DMS 273 treated with DMSO at 0.1 percent for 48 hours (cell line): ENCODE measurements at places on chromosomes 7 and 10.

DNA sequence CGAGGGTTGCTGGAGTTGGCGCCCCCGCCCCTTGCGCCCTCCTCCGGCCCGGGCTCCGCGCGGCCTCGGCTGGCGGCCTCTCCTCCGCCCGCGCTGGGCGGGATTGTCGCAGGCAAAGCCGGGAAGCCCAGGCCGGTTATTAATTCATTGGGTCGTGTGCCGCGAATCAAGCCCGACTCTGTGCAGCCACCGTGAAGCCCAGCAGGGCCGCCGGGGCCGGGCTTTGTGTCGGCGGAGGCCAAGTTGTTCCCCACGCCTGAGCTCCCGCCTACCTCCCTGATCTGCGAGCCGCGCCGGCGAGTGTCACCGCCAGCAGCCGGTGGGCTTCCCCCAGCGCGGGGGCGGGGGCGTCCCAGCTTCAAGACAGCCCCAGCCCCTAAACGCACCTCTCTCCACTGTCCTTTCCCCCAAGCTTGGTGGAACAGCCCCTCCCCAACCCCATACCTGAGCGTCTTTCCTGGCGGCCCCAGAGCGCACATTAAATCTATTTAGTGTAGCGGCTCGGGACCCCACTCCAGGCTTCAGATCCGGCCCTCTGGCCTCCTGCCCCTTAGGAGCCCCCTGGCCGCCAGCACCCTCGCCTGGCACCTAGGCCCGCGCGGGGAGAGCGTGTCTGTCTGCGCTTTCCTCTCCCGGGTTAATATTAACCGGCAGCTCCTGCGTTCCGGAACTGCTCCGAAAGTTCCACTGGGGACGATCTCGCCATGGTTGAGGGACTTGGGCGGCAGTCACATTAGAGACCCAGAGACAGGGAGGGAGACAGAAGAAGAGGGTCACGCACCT is 3.5 kb downstream of the SHH start:
- DNase-seq = no peak

DNA sequence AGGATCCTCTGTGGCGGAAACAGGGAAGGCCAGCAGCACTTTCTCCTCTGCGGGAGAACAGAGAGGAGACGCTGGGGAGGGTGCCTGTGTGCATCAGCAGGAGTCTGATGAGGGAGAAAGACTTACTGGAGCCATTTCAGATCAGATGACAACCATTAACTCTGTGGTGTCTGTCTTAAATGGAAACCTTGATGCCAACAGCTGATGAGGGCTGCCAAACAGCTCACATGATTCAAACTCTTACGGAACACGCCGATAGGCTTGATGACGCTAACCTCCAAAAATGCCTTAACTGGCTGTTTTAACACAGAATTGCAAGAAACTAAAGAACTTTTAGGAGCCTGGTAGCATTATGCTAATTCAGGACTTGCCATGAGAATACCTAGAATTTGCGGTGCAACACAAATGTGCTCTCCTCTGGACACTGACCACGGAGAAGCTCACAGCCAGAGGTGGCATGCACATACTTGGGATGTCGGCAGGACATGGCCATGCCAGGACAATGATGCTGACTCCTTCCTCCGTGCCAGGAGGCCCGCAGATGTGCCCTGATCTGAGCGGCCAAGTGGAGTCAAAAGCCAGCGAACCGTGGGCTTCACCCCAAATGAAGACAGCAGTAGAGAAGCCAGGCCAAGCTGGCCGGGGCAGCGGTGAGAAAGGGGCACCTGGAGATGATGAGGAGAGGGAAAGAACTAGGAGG is 154.9 kb downstream of the ZMYND11 start:
- no peak for DNase-seq

DNA sequence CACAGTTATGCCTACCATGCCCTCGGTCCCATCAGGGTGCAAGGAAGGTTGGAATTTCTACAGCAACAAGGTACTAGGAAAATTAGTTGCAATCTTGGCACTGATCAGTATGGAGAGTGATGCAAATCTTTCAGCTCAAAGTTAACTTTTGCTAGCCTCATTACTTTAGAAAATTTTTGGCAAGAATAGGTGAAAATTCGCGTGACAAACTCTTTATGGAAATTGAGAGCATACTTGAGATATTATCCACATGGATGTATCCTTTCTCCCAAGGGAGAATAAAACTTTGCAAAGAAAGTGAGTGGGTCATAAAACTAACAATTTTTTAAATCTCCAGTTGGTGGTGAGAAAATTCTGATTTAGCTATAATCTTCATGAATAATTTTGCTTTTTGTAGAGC is 71.1 kb upstream of the SLC39A12 start:
- DNase-seq = no peak

- DNase-seq = no peak
These were observed 13.5 kb downstream of the RPA3 start for GRCh38 chr7:7704867-7705266.

DNA sequence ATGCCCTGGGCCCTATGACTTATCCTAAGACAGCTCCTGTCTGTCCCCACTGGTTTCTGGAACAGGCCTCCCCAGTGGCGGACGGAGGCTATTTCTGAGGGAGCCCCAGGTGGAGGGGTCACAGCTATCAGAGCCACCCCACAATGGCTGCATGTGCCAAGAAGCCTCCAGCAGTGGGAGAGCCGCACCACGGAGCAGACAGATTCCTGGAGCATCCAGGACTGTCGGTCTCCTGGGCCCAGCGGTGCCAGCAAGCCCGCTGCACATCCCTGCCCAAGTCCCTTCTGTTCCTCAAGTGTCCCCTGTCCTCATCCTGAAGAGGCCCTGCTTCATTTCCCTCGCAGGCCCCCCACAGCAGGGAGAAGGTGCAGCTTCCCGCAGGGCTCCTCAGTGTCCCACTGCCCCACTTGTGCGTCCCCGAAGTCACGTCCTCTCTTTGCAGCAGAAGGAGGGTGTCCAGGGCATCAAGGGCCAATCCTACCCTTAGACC is 193.0 kb upstream of the SHH start:
- no peak for DNase-seq

DNA sequence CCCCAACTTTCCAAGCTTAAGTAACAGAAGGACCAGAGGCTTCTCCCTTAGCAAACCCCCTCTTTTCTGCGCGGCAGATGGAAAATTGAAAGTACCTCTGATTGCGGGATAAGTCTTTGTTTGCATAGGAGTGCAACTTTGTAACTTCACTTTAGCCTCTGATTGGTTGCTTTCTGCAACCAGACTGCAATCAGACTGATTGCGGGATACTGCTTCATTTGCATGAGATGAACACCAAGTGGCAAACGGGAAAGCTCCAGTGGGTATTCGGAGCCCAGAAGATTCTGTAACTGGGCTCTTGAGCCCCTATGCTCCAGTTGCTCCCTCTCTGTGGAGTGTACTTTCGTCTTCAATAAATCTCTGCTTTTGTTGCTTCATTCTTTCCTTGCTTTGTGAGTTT is 260.6 kb downstream of the BAMBI start:
- no peak for DNase-seq

DNA sequence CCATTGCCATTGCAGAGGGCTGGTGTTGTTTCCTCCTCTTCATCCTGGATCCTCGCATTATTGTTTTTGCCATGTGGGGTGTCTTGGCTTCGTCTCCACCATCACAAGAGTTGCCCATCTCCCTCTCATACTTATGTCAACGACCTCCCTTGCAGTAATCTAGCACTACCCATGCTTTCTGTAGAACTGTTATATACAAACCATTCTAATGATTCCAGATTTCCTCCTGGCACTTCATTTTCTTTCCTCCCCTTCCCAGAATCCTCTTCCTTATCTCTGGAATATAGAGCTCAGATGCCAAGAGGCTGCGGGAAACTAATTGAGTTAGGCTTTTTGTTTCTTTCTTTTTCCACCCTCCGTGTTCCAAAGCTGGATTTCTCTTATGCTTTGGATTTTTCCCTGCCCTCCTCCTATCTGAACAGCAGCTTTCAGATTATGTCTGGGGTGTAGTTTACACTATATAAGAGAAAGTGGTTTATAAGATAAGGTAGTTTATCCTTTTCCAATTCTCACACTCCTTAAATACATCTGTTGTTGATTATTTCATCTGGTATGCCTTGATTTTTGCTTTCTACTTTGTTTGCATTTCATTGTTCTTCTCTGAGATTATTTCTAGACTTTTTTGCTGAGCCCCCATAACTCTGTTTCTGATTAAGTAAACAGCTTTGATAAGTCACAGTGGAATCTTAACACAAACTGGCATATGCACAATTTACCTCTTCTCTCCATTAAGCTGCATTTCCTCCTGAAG is 264.1 kb downstream of the BICC1 start:
- no peak for DNase-seq

GRCh38 chr10:48335788-48336187 is 29.3 kb downstream of the MAPK8 start:
- DNase-seq = no peak

DNA sequence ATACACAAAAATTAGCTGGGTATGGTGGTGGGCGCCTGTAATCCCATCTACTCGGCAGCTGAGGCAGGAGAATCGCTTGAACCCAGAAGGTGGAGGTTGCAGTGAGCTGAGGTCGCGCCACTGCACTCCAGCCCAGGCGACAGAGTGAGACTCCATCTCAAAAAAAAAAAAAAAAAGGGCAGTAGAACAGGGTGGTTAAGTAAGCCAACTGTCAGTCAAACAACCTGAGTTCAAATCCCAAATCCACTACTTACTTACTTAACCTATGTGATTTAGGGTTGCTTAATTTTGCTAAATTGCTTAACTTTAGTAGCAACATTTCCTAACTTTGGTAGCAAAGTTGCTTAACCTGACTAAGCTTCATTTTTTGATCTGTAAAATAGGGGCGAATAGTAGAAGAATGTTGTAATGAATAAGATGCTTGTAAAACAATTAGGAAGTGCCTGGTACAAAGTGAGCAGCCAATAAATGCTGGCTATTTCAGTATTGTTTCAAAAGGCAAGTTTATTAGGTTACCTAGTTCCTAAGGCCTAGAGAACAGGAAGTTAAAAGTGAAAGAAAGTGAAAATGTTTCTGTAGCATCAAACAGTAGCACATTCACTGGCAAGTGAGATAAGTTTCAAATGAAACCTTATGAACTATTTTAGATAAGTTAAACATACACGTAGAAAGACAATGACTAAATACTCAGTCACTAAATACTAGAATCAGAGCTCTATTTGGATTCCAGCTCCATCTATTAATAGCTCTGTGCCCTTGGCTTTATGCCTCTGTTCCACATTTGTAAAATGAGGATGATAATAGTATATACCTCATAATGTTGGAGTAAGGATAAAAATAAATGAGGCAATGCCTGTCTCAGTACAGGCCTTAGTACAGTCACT is 64.3 kb downstream of the HOXA1 start:
- DNase-seq = no peak

DNA sequence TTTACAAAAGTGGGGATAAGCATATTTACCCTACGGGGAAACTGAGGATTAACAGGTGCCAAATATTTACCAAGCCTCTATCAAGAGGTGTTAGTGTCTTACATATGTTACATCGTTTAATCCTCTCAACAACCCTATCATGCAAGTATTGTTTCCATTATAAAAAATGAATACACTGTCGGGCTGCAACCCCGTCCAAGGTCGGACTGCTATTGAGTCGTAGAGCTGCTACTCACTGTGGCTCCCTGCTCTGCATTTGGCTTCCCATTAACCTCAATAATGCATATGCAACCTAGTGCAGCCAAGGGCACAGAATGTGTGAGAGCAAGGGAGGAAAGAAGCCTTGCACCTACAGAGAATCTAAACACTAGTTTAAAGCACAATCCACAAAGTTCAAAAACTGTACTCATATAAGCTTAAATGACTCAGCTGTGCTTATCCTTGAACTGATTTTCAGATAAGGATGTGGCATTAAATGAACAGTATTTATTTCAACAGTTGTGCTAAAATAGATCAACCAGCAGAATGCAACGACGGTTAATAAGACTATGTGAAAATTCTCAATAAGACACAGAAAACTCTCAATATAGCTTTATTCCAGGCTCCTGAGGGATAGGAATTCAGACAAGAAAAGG is 49.9 kb downstream of the UBE2H start:
- no peak for DNase-seq

- DNase-seq = no peak
These were observed 77.9 kb downstream of the MRPL32 start for GRCh38 chr7:43010061-43010460.

DNA sequence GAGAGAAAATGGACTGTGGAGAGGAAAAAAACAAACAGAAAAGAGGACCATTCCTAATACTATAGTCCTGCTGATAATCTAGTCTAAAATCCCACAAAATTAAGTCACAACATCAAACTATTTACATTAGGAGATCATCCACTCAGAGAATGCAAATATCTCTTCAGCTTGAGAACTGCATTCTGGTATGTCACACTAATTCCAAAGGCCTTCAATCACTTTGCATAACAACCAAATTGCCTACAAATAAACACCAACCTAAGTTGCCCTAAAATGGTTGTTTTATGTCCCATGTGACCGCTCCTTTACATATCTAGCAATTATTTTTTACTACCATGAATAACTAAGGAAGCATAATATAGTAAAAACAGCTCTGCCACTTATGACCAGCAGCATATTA is 264.3 kb downstream of the CACNA2D1 start:
- DNase-seq = no peak

- no peak for DNase-seq
These were observed 60.8 kb upstream of the EBF3 start for GRCh38 chr10:130024779-130025325.

DNA sequence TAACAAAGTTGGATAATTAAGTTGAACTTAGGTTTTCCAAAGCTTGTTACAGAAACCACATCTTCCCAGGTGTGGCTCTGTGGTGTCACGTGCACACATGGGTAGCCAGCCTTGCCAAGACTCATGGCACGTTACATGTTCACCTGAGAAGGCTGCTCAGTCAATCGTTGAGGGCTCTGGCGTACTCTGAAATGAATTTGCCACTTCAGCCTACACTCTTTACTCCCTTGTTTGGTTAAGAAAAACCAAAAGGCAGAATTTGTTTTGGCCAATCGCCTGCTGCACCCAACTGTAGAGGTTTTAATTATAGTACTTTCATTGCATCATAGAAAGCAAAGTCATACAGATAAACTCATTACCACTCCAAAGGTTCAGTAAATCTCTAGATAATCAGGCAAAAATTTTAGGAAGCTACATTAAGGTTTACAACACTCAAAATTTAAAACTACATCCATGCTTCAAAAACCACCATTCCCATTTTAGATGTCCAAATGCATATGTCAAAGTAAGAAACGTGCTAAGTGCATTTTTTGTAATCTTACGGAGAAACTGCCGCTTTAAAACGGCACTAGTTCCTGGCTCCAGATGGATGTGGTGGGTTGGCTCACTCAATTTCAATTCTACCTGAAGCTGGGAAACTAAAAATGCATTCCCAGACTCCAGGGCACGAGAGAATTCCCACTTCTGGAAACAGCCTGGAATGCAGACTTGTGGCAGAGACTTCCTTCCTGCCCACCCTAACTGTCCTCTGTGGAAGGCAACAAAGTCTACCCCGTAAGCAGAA is 88.4 kb downstream of the DIP2C start:
- no peak for DNase-seq

DNA sequence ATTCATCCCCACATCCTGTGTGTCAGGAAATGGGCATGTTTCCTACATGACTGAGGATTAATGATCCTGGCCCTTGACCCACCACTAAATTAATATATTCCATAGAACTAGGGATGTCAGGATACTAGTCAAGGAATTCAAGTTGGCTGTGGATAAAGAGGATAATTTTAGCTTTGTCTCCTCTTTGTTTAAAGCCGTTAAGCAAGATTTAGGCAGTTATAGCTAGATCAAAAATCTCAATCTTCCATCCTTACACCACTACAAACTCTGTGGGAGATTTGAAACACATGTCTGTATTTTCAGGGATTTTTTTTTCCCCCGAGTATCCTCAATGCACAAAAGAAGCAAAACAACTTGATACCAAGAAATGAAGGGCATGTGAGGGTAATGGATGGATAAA is 417.1 kb downstream of the MAGI2 start:
- no peak for DNase-seq

GRCh38 chr7:92425311-92425947 is 21.9 kb upstream of the GATAD1 start:
- no peak for DNase-seq
